ENCODE measurements at places on chromosomes 3 and 15.

DNA sequence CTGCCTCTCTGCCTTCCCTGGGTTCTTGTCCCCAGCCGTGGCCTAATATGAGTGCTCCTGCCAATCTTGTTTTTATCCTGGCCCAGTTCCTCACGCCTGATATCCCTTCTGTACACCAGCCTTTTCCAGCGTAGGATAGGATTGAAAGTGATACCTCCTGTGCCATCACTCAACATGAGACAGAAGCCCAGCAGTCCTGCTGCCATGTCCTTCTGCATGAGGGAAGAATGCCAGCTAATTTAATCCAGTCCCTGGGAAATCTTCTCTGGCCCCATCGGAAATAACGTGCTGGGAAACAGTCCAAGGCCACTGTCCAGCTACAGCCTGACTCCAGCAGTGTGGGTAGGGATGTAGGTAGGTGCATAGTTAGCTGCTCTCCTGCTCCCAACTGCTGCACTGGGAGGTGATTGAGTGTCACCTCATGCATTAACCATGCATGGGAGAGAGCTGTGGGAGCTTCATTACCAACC is 92.0 kb upstream of the TPM1 start:
- DNase-seq = no peak

DNA sequence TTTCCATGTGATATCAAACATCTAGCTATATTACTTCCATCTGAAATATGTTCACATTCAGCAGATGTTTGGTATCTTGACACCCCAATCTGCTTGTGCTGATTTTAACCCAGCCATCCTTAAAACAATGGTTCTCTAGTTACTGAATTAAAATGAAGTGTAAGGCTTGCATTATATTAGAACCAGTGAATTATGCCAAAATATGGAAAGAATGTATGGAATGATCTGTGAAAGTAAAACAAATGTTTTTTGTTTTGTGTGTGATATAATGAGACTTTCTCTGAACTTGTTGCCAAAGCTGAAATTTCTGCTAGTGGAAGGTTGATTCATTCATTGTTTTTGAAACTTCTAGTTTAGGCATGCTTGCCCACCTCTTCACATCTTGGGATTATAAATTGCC is 317.1 kb downstream of the MEX3B start:
- DNase-seq = no peak

DNA sequence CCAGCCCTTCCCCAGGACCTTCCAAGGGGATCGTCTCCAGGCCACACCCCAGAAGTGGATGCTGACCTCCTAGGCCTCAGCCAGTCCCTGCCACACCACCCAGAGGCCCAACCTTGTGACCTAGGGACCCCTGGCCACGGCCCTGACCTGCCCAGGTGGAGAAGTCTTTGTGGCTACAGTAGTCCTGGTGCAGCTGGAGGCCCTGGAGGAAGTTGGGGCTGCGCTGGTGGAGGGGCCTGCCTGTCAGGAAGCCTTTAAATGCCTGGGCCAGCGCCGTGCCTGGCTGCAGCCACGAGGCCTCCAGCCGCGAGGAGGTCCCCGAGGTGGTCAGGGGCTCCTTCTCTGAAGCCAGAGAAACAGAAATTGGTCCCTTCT is 23.4 kb downstream of the PLA2G4D start:
- no peak for DNase-seq

DNA sequence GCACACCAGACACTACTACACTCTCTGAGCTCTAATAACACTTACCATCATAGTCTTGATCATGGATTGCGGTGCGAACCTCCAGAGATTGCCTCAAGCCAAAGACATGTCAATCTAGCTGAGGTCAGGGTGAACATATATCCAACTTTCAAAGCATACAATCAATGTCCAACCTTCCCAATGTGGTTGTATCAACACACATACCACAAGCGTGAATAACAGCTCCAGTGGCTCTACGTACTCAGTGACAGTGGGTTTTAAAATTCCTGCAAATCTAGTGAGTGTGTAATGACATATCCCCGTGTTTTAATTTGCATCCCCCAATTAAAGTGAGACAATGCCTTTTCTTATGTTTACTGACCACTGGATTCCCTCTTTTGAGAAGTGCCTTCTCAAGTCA is 29.6 kb downstream of the SFMBT1 start:
- no peak for DNase-seq

GRCh38 chr3:126432361-126433104 is 37.8 kb downstream of the CFAP100 start:
- no peak for DNase-seq

DNA sequence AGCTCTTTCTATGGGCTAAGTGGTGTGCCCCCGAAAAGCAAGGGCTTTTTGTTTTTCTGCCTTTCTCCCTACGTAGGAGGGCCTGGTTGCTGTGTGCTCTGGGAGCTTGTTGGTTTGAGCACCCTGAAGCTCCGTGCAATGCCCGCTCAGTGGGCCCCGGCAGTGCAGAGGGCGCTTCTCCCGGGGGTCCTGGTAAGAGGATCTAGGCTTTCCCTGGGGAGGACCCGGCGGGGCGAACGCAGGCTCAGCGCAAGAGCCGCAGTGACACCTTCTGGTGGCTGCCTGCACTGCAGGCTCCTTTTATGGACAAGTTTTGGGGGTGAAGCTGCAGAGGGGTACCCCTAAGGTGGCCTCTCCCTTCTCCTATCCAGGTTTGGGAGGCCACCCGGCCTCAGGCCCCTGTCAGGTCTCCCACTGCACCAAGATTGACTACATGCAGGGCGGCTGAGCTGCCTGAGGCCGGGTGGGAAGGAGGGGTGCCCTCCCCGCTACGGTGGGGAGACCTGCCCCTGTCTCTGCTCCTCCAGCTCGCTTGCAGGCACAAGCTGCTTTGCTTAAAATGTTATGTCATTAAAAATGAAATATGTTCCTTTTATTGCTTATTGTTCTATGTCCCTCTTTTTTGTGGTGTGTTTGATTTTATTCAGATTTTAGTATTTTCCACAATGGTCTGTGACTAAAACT is 387.9 kb downstream of the GABRG3 start:
- DNase-seq = no peak
